ENCODE measurements at places on chromosomes 16 and 17. TPM values are rescaled to one million over a fixed set of nuclear protein-coding genes. Genes with fewer than 3 reads are reported as not detected.

The ESRP2 gene
- total RNA-seq = 0.27 TPM

The NEK8 gene
- total RNA-seq = 2.1 TPM

The CES1 gene
- not detected for total RNA-seq

The KCNJ18 gene
- not detected for total RNA-seq

The CD7 gene
- total RNA-seq = not detected

The KRT33A gene
- total RNA-seq = not detected

The SGCA gene
- 0.87 TPM for total RNA-seq

The NOS2 gene
- not detected for total RNA-seq

- DNase-seq = no peak
These were observed at the start of gene HBQ1 for GRCh38 chr16:180101-180675. Gene HBQ1, plus strand, starts transcription at chr16:180459. Its CDS starts 28 bp downstream, at chr16:180487.

DNA sequence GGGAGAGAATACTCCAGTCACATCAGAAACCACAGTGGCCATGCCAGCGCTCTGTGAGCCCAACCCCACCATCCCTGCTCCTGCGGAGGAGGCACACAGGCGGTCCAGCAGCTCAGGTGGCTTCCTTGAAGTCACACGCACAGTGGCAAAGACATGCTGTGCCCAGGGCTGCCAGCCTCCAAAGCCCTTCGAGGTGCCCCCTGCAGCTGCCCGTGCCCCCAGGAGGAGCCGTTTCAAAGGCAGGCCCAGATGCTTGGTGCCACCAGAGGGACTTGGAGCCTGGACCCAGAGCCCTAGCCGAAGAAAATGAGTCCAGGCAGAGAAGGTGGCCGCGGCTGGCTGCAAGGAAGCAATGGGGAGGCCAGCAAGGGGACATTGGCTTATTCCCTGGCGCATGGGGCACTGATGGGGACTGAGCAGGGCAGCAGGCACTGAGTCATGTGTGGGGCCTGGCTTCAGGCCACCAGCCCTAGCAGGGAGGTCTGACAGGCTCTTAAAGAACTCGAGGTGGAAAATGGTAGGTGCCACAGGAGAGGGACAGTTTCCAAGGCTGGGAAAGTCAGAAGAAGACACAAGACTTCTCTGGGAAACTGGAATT, 17.2 kb upstream of the CACNG1 start:
- peak; percentile 19 for DNase-seq

DNA sequence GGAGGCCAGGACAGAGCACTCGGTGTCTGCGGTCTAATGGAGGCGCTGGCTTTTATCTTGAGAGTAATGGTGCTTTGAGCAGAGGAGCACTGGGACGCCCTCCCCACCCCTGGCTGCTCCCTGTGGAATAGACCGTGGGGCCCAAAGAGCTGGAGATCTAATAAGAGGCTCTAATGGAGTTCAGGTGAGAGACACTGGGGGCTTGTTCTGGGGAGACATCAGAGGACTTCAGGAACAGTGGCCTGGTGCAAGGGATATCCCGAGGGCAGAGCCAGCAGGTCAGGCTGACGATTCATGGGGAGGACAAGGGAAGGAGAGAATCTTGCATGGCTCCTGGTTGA, 9.5 kb upstream of the KRT19 start:
- DNase-seq = no peak

DNA sequence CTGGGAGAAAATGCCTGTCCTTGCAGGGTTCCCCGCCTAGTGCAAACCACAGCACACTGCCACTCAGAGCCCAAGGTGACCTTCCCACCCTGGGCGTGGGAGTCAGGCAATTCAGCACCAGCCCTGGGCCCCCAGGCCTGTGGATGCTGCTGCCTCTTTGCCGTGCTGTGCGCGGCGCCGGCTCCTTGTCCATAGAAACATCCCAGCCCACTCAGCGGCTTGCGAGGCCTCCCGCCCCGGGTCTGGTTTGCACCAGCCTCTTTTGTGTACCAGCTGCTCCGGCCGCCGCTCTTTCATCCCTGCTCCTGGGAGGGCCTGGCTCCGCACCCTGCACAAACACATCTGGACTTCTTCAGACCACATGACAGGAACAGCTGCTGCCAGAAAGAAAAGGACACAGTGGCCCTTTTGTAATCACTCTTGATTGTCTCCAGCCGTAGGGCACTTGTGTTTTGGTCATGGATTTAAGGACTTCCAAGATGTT, 75.4 kb upstream of the SDK2 start:
- DNase-seq = no peak

- DNase-seq = no peak
These were observed 66.5 kb downstream of the GNAO1 start for GRCh38 chr16:56257666-56258342.

GRCh38 chr17:77332981-77333685, 192.4 kb downstream of the SEC14L1 start:
- peak; percentile 93 for DNase-seq

GRCh38 chr17:45170931-45171337, 9.3 kb downstream of the HEXIM2 start:
- peak; percentile 82 for DNase-seq

DNA sequence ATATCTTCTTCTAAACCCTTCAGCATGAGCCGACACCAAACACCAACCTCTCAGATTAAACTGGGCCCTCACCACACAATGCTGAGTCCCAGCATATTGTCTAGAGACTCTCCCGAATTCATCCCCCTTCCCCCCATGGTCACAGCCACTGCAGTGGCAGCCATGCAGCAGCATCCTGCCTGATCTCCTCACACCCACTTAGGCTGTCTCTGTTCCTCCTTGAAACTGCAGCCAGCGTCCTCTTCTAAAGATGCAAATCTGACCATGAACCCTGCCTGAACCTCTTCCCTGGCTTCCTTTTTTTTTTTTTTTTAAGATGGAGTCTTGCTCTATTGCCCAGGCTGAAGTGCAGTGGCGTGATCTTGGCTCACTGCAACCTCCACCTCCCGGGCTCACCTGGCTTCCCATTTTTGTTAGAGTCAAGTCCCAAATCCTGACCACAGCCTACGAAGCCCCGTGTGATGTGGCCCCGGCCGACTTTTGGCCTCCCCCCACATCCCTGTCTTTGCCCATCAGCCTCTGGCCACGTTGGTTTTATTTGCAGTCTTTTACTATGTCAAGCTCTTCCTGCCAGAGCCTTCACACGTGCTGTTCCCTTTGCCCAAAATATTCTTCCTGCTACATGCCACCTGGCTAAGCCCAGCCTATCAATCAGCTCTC, 2.8 kb downstream of the FA2H start:
- no peak for DNase-seq

- DNase-seq = no peak
These were observed 37.4 kb downstream of the BPTF start for GRCh38 chr17:67862614-67863217.

DNA sequence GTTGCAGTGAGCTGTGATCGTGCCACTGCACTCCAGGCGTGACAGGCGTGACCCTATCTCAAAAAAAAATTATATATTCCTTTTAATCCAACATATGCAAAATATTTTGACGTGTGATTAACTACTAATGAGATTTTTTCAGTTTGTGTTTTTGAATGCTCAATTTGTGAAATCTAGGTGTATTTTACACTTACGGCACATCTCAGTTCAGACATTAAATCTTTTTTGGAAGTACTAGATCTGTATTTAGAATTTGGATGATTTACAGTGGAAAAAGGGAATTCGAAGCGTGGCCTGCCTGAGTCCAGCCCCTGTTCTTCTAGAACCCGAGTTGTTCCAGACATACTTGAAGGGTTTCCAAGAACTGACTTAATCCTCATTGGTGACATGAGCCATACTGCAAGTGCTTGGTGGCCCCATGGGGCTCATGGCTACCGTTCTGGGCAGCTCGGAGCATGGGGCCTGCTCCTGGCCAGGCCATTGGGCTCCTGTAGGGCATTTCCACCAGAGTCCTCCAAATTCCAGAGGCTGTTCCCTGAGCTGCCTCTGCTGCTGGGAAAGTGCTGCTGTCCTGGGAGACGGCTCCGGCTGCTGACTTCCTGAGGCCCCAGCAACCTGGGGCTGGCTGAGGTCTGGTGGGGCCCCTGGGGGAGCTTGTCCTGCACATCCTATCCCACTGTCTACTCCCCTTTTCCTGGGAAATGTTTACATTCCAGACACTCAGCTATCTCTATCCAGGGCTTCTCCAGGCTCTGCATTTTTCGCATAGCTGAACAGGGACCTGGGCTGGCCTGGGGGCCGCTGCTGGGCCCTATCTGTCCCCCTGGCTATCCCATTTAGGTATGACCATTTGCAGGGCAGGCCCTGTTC, 27.2 kb downstream of the LLGL2 start:
- no peak for DNase-seq

GRCh38 chr16:66717112-66717675, 20.7 kb upstream of the CMTM4 start:
- DNase-seq = peak; percentile 67

DNA sequence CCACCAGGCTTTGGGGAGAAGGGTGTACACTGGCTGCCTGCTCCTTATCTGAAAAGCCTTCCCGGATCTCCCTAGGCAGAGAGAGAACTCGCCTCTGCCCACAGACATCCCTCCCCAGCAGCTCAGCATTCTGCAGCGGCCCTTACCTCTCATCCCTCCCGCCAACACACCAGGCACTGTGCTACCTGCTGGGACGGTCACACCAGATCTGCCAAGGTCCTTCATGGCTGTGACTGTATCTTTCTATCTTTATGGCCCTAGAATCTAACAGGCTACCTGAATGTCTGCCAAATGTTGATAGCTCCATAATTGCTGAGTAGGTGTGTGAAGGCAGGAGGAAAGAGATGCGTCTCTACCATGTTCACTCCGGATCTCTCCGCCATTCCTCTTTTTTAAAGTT, 7.9 kb downstream of the TSNAXIP1 start:
- no peak for DNase-seq

DNA sequence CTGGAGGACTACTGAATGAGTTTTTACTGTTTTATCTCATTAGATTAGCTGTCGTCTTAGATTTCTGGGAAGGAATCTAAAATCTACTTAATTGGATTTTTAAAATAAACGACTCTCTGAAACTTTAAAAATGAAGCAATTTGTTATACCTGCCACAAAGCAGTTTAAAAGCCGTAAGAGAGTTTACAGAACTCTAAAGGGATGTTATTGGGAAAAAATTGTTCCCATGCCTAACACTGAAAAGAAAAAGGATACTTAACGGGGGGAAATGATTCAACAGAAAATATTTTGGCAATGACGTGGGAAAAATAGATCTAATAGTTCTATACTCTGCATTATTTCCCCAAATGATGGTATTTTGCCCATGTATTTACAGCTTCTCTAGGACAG, 27.0 kb downstream of the ARHGAP17 start:
- peak; percentile 17 for DNase-seq

DNA sequence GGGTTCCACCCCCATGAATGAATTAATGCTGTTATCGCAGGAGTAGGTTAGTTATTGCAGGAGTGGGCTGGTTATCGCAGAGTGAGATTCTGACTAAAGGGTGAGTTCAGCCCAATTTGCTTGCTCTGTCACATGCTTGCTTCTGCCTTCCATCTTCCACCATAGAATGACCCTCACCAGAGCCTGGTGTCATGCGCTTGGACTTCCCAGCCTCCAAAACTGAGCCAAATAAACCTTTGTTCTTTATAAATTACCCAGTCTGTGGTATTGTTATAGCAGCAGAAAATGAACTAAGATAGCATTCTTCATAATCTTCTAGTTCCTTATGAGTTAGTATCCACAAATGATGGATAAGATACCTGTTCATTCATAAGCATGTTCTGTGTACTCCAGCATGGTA, 235.1 kb upstream of the TBX2 start:
- DNase-seq = no peak

Measured in HFFc6 (cell line).